ENCODE measurements at places on chromosomes 4 and X.

DNA sequence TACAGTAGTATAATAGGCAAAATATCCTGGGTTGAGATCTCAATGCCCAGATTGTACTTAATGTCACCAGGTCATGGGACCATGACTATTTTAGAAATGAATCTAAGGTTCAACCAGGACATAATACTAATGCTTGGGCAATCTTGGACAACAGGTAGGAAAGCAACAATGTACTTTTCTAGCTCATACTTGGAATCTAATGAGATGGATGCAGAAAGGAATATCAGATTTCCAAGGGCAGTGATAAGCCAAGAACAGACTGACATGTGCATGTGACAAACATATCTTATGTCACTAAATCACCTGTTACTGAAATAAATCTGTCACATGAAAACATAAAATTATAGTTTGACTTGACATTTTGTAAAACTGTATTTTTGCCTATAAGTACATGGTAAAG is 51.1 kb downstream of the RPS6KA3 start:
- no peak for DNase-seq

DNA sequence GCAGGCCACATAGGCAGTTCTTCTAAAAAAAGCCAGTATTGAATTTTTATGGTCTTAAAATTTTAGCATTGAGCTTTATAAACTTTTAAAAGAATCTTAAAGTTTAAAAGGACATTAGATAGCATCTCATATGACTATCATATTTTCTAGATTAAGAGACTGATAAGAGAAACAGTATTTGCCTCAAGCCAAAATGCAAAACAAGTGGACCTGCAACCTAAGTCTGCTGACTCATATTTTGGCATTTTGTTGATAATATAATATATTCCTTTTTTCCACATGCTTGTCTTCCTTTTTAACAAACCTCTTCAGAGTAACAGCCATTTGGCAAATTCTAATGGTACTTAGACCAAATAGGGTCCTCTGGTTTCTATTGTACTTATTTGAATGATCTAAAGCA is 328.5 kb upstream of the GALNTL6 start:
- no peak for DNase-seq

DNA sequence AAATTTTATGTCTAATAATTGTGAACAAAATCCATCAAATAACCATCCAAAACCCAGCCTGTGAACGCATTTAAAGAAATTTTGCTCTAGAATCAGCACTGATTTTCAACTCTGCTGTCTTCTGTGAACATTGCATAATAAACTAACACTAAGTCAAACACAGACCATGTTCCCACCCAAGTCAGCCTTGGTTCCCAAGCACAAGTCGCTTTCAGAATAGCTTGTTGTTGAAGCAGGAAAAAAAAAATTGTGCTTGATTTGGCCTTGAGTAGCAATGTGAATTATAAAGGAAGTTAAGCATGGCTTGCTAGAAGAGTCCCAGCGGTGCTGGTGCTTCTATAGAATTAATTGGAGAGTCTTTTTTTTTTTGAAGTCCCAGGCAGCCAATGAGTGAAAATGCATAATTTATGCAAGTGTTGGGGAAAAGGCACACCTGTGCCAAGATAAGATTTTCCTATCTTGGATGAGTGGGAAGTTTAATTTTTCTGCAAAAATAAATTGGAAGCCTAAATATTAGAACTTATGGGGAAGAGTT is 42.1 kb downstream of the HHIP start:
- no peak for DNase-seq

- no peak for DNase-seq
Measured at GRCh38 chr4:36004204-36004851, 240.0 kb downstream of the ARAP2 start.

GRCh38 chr4:1790005-1790404 is 3.1 kb upstream of the FGFR3 start:
- DNase-seq: no peak
